ENCODE measurements at places on chromosomes 12 and 14.

DNA sequence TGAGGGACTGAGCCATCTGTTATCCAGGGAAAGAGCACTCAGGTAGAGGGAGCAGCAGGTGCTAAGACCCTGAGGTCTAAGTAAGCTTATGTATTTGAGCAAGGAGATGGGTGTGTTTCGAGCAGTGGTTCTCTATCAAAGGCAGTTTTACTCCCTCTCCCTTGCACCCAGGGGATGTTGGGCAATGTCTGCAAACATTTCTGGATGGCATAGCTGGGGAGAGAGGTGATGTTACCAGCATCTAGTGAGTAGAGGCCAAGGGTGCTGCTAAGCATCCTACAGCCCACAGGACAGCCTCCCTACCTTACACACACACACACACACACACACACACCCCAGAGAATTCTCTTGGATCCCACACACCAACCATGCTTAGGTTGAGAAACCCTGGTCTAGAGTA lies 221.0 kb upstream of the PWP1 start:
- DNase-seq: no peak

- no peak for DNase-seq
Measured at GRCh38 chr12:47807338-47807737, 12.4 kb downstream of the HDAC7 start.

GRCh38 chr14:76613616-76614015 lies 147.7 kb upstream of the VASH1 start:
- no peak for DNase-seq

GRCh38 chr12:11761869-11762567 lies 112.5 kb downstream of the ETV6 start:
- DNase-seq: no peak

GRCh38 chr14:20680843-20681347 lies 3.5 kb upstream of the RNASE4 start:
- no peak for DNase-seq
